LoVo (cell line): ENCODE measurements at places on chromosomes 2 and 18.

DNA sequence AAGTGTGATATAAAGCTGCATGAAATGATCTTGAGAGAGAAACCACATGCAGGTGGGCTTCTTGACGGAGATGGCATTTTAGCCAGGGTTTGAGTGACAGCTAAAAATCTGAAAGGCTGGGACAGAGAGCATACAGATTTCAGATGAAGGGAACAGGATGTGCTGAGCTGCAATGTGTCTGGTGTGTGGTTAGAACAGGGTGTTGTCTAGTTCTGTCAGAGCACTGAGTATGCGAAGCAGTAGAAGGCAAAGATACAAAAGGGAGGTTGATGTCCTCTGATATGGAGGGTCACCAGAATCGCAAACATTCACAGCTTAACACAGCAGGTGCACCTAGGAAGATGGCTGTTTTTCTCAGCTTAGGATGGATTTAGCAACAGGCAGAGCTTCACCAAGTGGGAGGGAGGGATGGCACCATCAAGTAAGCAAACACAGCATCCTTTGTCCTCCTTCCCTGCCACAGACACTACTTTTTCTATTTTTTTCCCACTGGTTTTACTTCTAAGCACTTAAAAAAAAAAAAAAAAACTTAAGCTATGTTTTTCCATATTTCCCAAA, 182.5 kb downstream of the TMX3 start:
- no peak for DNase-seq

DNA sequence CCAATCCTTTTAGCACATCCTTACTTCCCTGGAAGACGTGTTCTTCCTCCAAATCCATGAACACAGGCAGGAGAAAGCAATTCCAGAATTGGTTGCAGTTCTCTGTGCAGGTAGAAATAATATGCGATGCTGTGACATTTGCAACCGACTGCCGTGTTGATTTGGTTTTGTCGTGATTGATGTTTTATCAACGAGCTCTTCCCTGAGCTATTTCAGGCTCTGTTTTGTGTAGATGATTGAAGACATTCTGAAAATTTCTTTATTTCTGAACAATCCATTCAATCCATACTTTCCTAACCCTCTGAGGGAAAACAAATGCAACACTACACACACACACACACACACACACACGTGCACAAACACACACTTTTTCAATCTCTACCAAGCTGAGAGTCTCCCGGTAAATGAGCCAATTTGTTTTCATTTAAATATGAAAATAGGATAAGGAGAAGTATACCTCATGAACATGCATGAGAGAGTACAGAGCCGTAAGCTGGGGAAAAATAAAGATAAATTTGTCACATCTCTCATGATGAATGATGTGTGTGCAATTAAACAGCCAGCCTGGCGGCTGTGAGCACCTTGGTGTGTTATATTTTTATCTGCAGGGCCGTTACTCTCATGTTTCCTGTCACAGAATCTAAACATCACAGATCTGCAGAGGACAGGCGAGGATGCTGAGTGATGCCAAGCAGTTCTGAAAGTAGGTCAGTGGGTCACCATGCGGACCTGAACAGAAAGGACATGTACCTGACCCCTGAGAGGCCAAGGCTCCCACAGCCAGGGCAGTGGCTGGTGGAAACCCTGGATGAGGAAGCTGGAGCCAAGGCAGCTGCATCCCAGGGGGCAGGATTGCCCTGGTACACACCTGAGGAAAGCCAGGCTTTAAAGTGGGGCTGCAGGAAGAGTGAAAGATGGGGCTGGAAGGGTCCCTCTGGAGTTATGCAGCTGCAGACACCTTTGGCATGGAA, 64.8 kb downstream of the PDCL3 start:
- DNase-seq = no peak

DNA sequence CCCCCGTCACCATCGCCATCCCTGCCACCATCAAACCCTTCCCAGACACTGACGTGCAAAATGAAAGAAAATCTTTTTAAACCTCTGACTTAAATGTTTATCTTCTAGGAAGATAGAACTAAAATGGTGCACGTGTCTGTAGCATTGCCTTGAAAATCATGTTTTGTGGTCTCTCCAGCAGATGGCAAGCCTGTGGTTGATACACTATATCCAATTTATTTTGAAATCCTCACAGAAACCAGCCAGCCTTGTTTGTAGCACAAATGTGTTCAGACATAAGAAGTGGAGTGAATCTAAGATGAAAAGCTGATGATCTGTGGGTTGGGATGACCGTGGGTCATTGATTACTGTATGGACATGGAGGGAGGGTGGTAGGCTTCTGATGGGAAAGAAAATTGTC, 436.2 kb upstream of the SMIM21 start:
- DNase-seq = no peak

DNA sequence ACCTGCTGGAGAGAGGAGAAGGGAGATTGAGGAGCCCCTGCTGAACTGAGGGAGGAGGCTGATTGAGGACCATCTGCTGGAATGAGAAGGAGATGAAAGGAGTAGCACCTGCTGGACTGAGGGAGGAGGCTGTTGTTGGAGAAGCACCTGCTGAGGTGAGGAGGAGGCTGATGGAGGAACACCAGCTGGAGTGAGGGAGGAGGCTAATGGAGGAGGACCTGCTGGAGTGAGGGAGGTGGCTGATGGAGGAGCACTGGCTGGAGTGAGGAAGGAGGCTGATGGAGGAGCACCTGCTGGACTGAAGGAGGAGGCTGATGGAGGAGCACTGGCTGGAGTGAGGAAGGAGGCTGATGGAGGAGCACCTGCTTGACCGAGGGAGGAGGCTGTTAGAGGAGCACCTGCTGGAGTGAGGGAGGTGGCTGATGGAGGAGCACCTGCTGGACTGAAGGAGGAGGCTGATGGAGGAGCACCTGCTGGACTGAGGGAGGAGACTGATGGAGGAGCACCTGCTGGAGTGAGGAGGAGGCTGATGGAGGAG, 409.2 kb upstream of the MYT1L start:
- no peak for DNase-seq

- no peak for DNase-seq
These were observed 276.0 kb upstream of the TRIB2 start for GRCh38 chr2:12440731-12441130.

GRCh38 chr2:235300368-235301201, 193.3 kb upstream of the AGAP1 start:
- peak; percentile 47 for DNase-seq

DNA sequence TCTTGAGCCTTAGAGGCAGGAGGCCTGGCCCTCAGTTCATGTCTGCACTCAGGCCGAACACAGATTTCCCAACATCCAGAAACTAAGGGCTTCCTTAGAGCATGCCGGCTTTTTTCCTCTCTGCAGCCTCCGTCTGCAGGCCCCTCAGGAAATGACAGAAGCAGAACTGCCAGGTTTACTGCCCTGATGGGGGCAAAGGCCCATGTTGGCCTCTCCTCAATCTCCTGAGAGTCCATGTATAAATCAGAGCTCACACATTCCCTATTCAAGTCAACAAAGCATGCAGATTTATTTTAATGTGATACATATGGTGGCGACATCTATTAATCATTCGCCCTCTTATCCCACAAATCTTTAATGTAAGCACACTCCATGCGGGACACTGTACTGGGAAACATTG, 475.6 kb upstream of the HS6ST1 start:
- DNase-seq = no peak

DNA sequence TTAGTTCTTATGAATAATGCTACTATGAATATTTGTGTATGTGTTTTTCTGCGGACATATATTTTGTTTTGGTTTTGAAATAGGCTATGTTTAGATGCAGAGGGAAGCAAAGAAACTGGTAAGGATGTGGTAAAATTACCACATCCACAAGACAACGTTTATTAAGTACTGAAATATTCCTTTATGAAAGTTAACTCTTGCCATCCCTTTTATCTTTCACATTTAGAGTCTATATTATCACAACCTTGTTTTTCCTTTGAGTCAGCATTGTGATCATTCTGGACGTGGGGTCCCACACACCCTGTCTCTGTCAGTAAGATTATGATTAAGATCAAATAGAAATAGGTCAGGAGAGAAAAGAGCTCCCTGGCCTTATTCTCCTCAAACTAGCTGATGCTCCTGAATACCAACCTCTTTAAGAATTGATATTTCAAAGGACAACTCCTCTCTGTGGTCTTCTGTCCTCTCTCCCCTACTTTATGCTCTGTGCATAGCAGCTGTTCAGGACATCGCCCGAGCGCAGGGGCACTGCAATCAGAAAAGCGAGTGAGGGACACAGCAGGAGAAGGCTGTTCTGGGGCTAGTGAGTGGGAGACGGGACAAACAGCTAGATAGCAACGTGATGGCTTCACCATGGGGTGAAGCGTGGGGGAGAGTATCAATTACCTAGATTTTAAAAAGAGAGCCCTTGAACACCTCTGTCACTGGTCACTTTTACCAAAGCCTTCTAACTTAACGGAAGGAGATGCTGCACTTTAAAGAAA, 12.2 kb downstream of the METAP1D start:
- DNase-seq = no peak

GRCh38 chr2:184875911-184876310, 277.6 kb downstream of the ZNF804A start:
- DNase-seq = no peak

GRCh38 chr2:236748385-236748784, 178.8 kb downstream of the ACKR3 start:
- no peak for DNase-seq

DNA sequence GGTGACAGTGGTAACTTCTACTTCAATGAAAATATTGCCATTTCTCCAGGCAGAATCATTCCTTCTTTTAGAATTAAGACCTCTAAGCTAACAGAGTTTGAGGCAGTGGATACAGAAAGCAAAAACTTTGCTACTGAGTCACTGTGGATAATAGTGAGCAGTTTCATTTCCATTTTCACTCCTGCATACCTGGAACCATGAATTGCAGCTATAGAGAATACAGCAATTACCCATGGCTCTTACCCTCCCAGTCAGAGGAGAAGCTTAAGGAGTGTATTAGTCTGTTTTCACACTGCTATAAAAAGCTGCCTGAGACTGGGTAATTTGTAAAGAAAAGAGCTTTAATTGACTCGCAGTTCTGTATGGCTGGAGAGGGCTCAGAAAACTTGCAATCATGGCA, 531.4 kb upstream of the CNTNAP5 start:
- DNase-seq = no peak

- no peak for DNase-seq
These were observed 25.7 kb upstream of the PTPN4 start for GRCh38 chr2:119734047-119734446.

- no peak for DNase-seq
These were observed 193.3 kb downstream of the RNF152 start for GRCh38 chr18:61699397-61700110.

DNA sequence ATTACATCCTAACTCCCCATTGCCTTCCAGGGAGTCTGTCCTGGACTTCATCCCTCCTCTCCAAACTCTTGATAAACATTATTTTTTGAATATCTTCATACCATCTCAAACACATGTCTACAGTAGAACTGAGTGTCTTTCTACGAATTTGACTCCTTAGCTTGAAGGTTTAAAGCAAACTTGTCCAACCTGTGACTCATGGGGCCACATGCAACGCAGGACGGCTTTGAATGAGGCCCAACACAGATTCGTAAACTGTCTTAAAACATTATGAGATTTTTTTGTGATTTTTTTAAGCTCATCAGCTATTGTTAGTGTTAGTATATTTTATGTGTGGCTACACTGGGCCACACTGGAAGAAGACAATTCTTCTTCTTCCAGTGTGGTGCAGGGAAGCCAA, 98.1 kb downstream of the PARD3B start:
- no peak for DNase-seq

DNA sequence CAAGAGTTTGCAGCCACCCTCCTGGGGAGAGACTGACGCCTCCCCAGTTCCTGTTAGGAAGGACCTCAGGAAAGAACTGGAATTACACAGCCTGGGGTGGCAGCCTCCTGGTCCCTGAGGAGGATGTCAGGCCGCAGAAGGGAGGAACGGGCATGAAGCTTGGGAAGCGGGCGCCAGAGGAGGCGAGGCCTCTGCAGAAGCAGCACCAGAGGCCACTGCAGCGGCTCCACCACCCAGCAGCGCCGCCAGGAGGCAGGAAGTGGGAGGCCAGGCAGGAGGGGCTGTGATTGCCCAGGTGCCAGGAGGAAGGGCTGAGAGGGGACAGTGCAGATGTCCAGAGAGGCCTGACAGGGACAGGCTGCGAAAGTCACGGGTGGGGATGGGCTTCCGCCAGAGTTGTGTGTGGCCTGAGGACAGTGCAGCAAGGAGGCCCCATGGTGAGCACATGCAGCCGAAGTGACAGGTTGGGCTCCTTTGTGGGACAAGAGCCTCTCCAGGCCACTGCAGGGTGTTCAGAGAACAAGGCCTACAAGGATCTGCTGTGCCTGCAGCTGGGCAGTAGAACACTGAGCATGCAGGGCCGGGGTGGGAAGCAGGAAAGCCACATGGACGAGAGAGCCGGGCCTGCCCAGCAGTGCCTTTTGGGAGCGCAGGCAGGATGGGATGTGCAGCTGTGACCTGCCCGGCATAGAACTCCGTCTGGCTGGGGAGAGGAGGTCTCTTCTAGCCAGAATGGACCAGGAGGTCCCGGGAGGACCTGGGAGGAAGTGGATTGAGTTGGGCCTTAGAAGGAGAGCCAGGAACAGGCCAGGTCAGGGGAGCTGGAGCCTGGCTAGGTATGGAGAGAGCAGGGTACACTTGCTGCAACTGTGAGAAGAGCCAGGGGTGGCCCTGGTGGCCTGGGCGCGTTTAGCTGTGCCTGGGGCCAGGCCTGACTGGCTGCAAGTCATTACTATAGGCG, 39.1 kb upstream of the ALPP start:
- no peak for DNase-seq

DNA sequence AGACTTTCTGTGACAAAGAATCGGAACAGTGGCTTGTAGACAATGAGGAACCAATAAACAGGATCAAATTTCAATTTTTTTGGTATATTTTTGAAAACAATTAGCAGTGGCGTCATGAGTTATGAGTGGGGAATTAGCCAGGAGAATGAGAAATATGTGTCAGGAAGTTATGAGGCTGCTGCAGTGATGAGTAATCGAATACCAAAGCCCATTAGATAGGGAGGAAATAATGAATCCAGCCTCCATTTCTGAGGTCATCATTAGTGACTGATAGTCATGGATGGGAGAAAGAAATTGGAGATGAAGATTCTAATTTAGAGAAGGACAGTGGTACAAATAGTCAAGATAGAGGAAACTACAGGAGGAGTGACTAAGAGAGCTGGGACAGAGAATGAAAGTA, 673.1 kb upstream of the VRK2 start:
- no peak for DNase-seq

DNA sequence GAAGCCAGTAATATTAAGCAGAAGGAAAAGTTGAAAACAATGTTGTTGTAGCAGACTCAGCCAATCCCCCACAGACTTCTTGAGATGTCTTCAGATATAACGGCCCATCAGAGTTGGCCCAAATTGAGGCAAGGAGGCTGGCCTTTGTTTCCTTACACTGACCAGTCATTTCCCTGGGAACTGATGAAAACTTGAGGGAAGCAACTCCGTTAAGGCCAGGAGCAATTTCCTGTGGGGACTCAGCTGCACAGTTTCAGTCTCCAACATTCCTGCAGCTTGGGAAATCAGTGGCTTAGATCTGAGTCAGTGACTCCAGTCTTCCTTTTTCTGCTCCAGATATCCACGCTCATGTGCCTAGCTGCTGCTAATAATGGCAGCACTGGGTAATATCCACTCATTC, 75.7 kb downstream of the FTCDNL1 start:
- no peak for DNase-seq

GRCh38 chr18:26919627-26920026, 54.1 kb upstream of the AQP4 start:
- no peak for DNase-seq
